ENCODE measurements at places on chromosomes 4 and X.
A peak's percentile ranks its signal among the peaks of the same experiment; 100 is the strongest.

DNA sequence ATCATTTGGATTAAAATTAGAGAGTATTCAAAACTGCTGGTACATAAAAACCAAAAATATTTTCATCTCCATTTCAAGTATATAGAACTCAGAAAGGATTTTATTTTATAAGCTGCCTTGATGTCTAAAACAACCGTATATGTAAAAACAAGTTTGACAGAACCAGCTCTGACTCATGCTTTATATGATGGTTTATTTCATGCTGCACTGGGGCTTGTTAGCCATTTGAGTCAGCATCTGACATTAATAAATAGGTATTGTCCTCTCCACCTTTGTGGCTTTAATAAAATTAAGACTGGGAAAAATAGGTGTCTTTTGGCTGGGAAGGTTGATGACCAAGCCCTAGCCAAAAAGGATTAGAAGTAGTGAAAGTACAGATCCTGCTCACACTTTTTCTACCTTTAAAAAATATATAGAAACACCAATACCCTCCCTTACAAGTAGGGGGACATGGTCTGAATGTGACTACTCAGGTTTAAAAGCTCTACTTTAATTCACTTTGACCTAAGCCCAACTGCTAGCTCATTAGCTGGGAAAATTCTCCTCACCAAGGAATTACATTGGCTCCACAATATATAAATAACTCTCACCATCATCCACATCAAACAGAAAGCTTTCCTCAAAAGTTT is 228.1 kb downstream of the ADAMTS3 start:
- DNase-seq, result no peak

DNA sequence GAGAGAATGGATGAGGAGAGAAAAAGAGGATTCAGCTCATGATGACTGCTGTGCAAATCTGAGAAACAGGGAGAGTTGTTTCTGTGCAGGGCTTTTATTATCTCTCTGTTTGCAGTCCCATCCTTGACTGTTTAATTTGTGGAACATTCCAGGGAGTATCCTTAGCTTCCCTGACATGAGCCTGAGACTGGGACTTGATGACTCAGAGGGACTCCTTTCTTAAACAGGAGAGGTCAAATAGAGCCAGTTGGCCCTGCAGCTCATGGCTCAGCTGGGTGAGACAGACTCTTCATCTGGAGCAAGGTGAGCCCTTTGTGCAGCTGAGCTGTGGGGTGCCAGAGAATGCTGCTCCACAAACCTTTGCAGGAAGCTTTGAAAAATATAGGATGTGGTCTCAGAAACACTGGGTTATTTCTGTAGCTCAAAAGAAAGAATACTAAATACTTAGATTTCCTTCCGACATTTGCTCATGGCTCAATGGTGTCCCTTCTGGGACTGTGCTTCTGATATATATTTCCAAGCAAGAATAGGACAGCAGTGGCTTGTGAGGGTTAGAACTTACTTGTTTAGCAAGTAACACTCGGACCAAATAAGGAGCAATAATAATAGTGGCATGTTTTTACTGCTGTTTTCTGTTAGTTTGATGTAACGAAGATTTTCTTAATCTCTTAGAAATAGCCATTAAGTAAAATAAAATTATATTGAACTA is 14.5 kb downstream of the ARHGAP24 start:
- DNase-seq, result no peak

DNA sequence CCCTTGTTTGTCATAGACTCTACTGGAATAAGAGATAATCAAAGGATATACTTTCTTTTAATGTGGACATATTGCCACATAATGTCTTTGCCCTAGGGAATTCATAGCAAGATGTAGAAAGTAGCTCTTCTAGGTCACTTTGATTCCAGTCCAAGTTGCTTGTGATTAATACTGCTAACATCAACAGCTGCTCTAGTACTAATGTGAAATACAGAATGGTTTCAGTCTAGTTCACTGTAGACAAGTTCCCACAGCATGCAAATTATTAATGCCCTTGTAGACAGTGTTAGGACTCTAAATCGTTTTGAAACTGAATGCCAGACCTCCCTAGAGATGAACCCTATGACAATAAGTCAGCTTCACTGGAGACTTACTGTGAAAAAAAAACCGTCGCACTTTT is 494.6 kb upstream of the ATOH1 start:
- no peak for DNase-seq

- no peak for DNase-seq
These were observed 668 bp upstream of the TAPT1 start for GRCh38 chr4:16226816-16227461.

GRCh38 chr4:32140636-32141035 is 1420.5 kb downstream of the PCDH7 start:
- DNase-seq, result peak; percentile 58

DNA sequence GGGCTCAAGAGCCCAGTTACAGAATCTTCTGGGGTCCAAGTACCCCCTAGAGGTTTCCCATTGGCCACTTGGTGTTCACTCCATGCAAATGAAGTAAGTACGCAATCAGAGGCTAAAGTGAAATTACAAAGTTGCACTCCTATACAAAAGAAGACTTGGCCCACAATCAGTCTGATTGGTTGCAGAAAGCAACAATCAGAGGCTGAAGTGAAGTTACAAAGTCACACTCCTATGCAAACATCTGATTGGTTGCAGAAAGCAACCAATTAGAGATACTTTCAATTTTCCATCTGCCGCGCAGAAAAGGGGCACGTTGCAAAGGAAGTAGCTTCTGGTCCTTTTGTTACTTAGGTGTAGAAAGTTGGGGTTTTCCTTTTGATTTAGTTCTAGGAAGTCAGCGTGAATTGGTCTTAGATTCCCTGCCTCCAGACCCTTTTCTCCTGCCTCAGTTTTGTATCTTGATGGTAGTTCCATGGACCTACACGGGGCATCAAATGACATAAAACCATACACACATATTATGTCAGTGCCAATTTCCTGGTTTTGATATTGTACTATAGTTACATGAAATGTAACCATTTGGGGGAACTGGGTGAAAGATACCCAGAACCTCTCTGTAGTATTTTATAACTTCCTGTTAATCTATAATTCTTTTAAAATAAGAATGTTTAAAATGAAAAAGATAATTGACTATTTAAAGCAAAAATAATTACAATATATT is 12.4 kb upstream of the PIN4 start:
- no peak for DNase-seq

DNA sequence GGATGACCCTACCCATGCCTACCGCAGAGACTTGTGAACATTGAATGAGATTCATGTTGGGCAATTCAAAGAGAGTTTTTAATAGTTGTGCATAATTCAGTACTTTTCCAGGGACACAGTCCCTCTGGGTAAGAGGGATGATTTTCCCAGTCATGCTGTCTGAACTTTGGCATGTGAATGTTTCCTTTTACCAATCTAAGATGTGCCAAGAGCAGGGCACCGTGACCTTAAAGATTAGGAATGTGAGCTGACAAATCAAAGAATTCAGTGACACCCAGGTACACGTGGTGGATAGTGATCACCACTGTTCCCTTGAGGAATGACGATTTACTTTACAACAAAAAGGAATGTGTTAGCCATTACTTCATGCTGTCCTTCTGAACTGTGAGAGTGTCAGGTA is 515.6 kb downstream of the PPARGC1A start:
- no peak for DNase-seq

All from fibroblast of skin of left quadriceps (primary cell).